ENCODE measurements at places on chromosomes 12 and 14. TPM values are rescaled to one million over a fixed set of nuclear protein-coding genes. Genes with fewer than 3 reads are reported as not detected.

Gene SLC7A7
- 94.7 TPM for total RNA-seq

Gene SLC7A8
- total RNA-seq: 79.1 TPM

Gene PRB2
- total RNA-seq: not detected

Gene DBX2
- not detected for total RNA-seq

Gene KRT6C
- total RNA-seq: not detected

DNA sequence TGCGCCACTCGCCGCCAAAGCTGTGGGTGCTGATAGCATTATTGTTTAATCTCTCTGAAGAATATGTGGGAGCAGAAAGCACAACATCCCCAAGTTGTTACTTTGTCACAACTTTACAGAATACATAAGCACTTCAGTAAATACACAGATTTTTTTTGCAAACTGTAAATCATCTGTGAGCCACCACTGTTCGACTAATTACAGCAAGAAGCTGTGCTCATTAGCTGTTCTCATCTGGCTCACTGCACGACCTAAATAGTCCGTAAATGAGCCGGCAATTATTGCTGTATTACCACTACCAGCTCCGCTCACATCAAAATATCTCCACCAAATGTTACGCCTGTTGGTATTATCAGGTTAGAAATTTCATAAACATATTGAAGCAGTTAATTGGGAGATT is 228.9 kb upstream of the PRKD1 start:
- H3K27me3 ChIP-seq: no peaks in the 10 kb centered on the region
- H3K4me1 ChIP-seq: no peaks in the 10 kb centered on the region
- no peak for DNase-seq
- no peak overlapping the region for H3K4me3 ChIP-seq
- no peaks in the 10 kb centered on the region for H3K36me3 ChIP-seq

DNA sequence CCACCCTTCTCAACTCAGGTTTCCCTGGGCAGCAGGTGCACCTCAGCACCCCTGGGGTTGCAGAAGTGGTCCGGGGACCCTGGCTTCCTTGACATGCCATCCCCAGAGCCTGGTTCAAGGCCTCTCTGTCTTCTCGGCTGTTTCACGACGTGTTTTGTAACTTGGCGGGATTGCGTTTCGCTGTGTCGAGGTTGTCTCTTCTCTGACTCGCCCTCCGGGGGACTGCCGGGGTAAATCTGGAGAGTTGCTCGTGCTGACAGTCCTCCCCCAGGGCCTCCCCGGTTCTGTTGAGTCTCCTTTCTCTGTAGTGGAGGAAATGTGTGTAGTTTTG is 25.6 kb downstream of the MEG3 start:
- H3K4me1 ChIP-seq: peaks cover 28% of the 10 kb centered on the region
- DNase-seq: no peak
- no peak overlapping the region for H3K4me3 ChIP-seq
- H3K27ac ChIP-seq: no peak overlapping the region

DNA sequence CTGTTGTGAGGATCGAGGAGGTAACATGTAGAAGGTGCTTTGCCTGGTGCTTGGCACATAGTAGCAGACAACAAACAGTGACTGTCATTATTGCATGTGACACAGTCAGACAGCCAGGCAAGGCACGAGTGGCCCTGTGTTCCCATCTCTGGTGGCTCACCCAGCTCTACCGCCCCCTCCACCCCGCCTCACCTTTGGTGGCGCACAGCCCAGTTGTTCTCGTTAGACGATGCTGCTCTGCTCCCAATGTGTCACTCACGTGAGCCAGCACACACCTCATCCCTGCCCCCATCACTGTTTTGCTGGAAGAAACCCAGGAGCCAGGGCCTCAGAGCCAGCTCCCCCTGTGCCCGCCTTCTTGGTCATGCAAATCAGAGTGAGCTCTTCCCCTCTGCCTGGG is 113.3 kb downstream of the CALM1 start:
- DNase-seq: no peak
- no peak overlapping the region for H3K4me3 ChIP-seq
- no peaks in the 10 kb centered on the region for H3K27me3 ChIP-seq
- no peaks in the 10 kb centered on the region for H3K36me3 ChIP-seq
- H3K27ac ChIP-seq: no peak overlapping the region

DNA sequence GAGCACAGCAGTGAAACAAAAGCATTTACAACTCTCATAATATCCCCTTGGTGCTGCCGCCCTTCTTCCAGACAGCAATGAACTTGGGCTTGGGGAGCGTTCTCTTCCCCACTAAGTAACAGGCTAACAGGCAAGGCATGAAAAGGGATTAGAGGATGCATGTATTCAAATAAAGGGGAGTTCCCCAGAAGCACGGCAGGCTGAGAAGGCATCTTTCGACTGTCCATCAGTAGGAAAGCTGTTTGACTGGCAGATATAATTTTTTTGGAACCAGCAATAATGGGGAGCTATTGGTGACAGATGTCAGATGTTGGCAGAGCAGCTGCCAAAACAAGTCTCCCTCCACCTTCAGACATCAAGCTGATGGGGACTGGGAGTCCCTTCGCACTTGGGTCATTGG is 9.2 kb upstream of the TIGAR start:
- no peak overlapping the region for H3K4me3 ChIP-seq
- H3K27me3 ChIP-seq: no peaks in the 10 kb centered on the region
